ENCODE measurements at places on chromosomes 5 and 9.
A peak's percentile ranks its signal among the peaks of the same experiment; 100 is the strongest.

- DNase-seq: no peak
These were observed 130.3 kb upstream of the DMRT1 start for GRCh38 chr9:710951-711745.

DNA sequence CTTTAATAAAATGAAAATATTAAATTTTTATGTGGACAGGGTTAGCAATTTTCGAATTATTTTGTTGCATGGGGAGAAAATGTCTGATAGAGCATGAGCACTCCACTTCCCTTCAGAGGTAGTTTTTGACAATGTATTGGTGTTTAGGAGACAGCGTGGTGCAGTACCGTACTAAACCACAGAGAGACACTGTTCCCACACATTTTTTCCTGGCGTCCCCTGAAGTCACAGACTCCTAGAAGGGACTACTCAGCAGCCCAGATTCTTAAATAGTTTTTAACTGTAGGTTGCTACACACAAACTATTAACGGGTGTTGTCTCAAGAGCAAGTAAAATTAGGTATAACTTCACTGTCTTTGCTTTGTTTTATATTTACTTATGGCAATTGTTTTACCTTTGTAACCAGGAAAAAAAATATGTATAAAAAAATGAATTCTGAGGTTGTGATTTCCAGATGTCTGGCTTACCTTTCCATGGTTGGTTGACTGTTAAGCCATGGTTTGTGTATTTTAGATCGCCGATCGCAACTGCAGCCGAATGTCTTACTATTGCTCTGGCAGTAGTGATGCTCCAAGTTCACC is 171.2 kb downstream of the DOCK8 start:
- DNase-seq: peak; percentile 49

- DNase-seq: no peak
These were observed 173.4 kb downstream of the NR3C1 start for GRCh38 chr5:143229896-143230675.

DNA sequence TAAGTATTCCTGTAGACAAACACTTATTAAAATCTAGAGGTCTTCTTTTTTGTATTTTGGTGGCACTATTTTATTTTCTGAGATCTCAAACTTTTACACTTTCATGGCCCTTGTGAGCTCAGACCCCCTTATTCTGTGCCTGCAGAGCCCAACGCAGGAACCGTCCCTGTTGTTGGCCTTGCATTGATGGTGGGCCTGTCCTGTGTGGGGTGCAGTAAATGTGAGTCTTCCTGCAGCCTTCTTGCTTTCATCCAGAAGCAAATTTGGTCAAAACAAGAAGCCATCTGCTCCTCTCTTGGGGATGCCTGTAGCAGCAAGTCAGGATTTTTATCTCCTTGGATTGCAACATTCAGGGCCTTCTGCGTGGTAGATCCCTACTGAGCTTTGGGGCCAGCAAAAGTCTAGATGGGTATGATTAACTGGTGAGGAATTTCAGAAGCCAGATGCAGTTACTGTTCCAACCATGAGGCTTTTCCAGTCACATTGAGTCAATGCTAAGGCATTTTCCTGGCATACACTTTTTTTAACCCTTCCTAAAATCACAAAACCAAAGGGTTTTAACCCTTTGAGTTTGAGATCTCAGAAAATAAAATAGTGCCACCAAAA is 31.7 kb downstream of the BASP1 start:
- no peak for DNase-seq

DNA sequence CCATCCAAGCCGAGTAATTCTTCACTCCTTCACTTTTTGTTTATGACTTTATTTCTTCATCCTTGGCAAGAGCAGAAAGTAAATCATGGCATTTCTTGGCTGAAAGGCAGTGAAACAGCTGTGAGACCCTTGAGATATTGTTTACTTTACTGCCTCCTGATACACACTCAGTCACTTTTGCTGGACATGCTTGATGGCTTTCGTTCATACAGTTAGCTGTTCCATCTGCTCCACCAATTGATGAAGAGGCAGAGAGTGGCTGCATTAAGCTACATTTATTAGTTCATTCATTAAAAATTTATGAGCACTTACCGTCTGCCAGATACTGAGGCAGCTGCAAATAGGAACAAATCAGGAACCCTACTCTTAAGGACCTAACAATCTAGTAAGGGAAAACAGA is 184.4 kb upstream of the OR13F1 start:
- DNase-seq: no peak

DNA sequence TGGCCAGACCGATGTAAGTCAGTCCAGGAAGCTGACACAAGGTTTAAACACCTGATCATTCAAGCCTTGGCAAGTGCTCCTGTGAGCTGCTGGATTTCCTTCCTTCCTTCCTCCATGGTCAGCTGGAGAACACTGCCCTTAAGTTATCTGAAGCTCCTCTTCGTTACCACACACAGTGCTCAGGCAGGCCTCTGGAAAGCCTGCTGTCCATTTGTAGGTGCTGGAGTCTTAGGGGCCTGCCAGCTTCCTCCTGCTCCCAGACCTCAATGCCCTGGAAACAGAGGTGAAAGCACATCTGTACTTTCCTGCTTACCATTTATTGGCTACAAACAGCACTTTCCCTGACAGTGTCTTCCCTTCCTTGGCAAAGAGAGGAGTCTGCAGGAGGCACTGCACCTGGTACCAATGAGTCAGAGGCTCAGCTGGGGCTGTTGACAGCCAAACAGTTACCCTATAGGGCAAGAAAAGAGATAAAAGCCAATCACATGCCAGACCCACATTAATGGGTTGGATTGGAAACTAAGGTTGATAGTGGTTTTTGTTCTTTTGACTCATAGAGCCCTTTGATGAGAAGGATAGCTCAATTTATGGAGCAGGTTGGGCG is 72.6 kb upstream of the PUM3 start:
- DNase-seq: no peak

DNA sequence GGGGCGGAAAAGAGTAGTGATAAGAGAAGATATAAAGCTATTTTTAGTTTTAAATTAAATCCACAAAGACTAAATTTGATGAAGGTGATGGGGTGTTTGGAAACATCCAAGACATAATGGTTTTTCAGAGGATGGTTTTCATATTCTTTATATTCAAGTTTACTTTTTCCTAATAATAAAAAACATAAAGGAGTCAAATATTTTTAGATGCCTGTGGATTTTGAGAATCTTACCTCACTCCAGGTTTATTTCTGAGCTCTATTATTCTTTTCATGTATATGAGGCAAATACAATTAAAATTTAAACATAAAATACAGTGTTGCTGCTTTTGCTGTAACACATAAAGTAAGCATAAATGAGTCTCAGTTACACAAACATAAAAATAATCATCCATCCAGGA is 22.2 kb downstream of the MRPS30 start:
- no peak for DNase-seq

DNA sequence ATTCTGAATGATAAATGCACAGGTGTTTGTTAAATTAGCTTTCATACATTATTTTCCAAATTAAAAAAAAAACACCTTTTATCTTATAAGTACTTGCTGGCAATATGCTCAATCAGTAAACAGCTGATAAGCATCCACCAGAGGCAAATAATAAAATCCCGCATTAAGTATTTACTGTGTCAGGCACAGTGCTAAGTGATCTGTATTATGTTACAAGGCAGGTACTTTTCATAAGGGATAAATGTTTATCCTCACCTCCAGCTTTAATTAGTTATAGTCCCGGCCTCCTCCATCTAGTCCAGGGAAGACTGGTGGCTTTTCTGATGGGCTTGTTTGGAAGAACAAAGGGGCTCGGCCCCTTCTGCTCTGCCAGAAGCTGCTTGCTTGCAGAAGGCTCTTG is 40.1 kb downstream of the PFDN1 start:
- DNase-seq: no peak

GRCh38 chr5:120419127-120419526 is 45.0 kb upstream of the PRR16 start:
- no peak for DNase-seq

GRCh38 chr5:17966640-17967402 is 332.6 kb downstream of the TAF11L14 start:
- no peak for DNase-seq

DNA sequence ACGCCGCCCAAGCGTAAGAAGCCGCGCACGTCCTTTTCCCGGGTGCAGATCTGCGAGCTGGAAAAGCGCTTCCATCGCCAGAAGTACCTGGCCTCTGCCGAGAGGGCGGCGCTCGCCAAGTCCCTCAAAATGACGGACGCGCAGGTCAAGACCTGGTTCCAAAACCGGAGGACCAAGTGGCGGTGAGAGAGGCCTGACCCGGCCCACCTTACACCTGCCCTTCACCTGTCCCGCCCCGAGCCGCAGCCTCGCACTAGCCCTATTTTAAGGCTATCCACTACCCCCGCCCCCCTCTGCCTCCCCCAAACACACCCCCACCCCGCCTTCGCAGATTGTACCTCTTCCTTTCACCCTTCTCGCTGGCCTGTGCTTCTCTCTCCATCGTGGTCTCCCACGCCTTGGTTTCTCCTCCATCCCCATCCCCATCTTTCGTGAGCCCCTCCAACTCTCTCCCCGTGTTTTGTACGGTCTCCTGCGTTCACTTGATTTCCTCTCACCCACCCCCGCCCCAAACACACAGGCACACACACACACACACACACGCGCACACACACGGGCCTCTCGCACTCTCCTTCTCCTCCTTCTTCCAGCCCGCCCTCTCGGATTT is 1.3 kb downstream of the TLX3 start:
- DNase-seq: no peak

DNA sequence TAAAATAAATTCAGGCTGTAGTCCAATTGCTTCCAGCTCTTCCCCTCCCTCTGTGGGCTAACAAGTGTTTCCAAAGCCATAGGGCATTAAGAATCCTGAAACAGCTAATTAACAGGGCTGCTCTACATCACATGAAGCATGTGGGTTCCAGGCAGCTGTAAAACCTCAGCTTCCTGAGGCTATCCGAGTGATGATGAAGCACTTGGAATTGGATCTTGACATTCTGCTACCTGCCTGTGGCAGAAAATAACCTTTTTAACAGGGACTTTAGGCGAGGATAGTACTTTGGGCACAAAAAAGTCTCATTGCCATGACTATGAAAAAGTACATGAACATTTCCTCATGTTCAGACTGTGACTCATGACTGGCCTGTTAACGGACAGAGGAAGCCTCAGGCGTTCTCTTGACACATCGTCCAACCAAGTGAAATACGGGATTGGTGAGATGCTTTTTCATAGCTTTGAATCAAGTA is 107.2 kb downstream of the PDE4D start:
- DNase-seq: no peak

DNA sequence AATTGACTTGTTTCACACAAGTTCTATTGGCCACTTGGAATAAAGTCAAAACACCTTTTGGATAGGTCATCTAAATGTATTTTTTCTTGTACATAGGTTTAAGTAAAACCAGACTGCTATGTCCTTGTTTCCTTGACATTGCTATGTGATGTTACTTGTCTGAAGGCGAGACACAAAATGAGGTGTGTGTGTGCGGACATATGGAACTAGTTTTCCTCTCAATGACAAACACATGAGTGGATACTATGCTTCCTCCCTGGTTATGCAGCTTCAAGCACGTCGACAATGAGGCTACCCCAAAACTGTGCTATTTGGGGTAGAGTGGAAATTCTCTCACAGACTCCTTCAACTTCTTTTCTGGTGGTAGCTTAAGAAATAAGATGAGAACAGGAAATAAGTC is 276.8 kb downstream of the GAS1 start:
- no peak for DNase-seq

DNA sequence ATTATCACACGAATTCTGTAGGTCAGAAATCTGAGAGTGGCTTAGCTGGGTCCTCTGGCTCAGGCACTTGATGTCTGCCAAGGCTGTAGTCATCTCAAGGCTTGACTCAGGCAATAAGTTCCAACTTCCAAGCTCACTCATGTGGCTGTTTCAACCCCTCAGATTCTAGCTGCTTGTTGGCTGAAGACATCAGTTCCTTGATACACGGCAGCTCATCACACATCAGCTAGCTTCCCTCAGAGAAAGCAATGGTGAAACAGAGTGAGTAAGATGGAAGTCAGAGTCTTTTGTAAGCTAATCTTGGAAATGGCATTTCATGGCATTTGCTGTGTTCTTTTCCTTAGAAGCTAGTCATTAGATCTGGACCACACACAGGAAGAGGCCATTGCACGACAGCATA is 204.2 kb upstream of the PTGER4 start:
- no peak for DNase-seq

DNA sequence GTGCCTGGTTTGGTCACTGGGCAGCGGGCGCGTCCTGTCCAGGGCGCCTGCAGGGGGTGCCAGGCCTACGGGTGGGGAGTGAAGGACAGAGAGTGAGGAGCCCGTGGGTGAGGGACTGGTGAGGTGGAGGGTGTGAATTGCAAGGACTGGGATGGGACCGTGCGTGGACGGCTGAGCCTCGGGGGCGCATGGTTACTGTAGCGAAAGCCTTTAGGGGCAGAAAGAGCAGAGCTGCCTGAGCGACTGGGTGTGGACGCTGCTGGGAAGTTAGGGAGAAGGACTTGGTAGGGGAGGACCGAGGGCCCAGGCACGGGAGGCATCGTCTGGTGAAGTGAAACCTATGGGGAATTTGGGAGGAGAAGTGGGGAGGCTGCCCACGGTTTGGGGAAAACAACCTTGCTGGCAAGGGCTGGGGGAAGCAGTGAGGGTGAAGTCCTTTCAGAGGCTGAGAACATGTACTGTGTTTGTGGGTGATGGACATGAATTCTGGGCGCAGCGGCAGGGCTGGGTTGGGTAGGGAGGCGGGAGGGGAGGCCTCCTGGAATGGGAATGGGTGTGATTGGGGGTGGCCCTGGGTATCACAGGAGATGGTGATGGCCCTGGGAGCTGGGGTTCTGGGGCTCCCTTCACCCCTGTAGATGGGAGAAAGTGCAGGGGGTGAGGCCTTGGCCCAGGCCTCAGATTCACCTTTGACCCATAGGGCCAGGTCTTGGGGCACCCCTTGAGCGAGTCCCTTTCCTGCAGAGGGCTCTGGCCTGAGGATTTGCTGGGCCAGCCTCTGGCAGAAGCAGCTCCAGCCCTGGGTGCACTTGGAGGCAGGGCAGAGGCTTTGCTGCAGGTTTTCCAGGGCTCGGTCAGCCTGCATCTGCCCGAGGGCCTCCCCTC is 1.7 kb upstream of the TOR4A start:
- DNase-seq: no peak

DNA sequence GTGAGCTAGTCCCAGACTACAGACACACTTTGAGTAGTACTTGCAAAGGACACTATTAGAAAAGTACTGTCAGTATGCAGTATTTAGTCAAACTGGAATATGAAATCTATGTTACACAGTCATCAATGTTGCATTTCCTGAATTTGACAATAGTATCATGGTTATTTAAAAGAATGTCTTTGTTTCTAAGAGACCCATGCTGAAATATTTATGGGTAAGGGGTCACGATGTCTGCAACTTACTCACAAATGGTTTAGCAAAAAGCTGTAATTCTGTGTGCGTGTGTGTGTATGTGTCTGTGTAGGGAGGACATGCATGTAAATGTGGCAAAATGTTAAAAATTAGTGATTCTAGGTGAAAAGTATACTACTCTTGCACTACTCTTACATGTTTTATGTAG is 105.6 kb downstream of the GOLPH3 start:
- no peak for DNase-seq

GRCh38 chr5:81359108-81359507 is 34.8 kb downstream of the ACOT12 start:
- DNase-seq: no peak

GRCh38 chr9:86406366-86406765 is 52.2 kb upstream of the TUT7 start:
- DNase-seq: no peak

Measured in midbrain (tissue), 1 donor.